MCF 10A (cell line): ENCODE measurements at places on chromosomes 2 and 18. TPM values are rescaled to one million over a fixed set of nuclear protein-coding genes. Genes with fewer than 3 reads are reported as not detected.

The CERKL gene
- 0.23 TPM in 1 of 2 replicates, not detected in the other for total RNA-seq

The KCNJ3 gene
- total RNA-seq: not detected in 2 replicates

DNA sequence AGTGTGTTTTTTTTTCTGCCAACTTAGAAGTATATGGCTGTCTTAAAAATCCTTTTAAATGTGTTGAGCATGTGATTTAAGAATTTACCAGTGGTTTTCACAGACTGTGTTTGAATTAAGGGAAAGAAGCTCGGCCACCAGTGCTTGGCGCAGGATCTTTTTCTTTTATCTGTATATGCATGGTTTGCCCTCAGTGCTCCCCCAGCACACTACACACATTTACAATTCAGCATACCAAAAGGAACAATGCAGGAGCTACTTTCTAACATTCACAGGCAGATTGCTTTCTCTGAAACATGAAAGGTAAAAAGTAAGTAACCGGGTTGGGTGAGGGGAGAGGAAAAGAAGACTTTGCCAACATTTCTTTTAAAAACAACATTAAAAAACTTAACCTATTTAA, 3.9 kb downstream of the SALL3 start:
- DNase-seq: no peak
- no peaks in the 10 kb centered on the region for H3K36me3 ChIP-seq
- H3K4me1 ChIP-seq: no peaks in the 10 kb centered on the region
- no peaks in the 10 kb centered on the region for H3K27me3 ChIP-seq
- no peak overlapping the region for H3K27ac ChIP-seq
- no peak overlapping the region for H3K4me3 ChIP-seq

DNA sequence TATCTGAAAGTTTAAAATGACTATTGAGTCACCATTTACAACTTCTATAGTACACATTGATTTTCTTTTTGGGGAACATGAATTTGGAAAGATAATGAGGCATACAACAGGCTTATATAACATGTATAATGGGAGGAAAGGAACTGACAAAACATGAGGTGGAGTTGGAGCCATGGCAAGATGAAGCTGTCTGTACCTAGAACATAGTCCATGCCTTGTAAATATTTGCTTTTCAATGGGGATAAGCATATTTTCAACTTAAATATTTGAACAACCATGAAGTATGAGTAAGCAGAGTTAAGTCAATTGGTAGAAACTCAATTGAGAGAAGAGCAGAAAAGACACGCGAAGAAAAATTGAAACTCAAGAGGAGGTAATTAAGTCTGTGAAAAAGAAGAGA, 37.1 kb upstream of the GALNT13 start:
- H3K36me3 ChIP-seq: no peaks in the 10 kb centered on the region
- H3K27ac ChIP-seq: no peak overlapping the region
- H3K4me1 ChIP-seq: no peaks in the 10 kb centered on the region
- no peak overlapping the region for H3K4me3 ChIP-seq

DNA sequence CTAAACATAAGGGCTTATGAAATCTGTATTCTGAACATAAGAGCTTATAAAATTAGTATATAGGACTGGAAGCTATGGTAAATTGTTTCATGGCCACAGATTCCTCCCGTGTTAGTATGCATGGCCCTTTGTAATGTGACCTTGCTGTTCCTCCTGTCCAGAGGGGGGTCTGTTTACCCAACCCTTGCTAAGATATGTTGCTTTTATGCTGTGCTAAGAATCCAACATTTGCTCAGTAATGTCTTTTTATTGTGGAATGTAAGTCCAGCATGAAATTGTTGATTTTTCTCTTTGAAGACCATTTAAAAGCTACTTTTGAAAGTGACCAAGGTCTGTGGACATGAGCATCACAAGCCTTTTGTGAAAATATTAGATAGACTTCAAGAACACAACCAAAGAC, 485.4 kb downstream of the PARD3B start:
- H3K27ac ChIP-seq: no peak overlapping the region
- no peak for DNase-seq
- H3K4me1 ChIP-seq: peaks cover 5% of the 10 kb centered on the region
- no peaks in the 10 kb centered on the region for H3K36me3 ChIP-seq
- no peak overlapping the region for H3K4me3 ChIP-seq
